ENCODE measurements at places on chromosomes 16 and 17. TPM values are rescaled to one million over a fixed set of nuclear protein-coding genes. Genes with fewer than 3 reads are reported as not detected.
A peak's percentile ranks its signal among the peaks of the same experiment; 100 is the strongest.

Gene CLEC19A
- not detected for total RNA-seq

Gene ABCA8
- total RNA-seq: 15.6 TPM

Gene ZSCAN10
- not detected for total RNA-seq

Gene MEIOB
- total RNA-seq: not detected

Gene SLC52A1
- 2.4 TPM for total RNA-seq

Gene SLC46A1
- 17.5 TPM for total RNA-seq

Gene OR1D5
- not detected for total RNA-seq

Gene LUC7L3
- total RNA-seq: 90.0 TPM

Gene BRD7
- 54.5 TPM for total RNA-seq

GRCh38 chr16:88375236-88375975 lies 7.4 kb upstream of the ZNF469 start:
- DNase-seq: no peak

- no peak for DNase-seq
Measured at GRCh38 chr16:16164243-16164642, 59.1 kb downstream of the ABCC6 start.

GRCh38 chr17:44255915-44256314 lies 12.0 kb downstream of the SLC4A1 start:
- no peak for DNase-seq

DNA sequence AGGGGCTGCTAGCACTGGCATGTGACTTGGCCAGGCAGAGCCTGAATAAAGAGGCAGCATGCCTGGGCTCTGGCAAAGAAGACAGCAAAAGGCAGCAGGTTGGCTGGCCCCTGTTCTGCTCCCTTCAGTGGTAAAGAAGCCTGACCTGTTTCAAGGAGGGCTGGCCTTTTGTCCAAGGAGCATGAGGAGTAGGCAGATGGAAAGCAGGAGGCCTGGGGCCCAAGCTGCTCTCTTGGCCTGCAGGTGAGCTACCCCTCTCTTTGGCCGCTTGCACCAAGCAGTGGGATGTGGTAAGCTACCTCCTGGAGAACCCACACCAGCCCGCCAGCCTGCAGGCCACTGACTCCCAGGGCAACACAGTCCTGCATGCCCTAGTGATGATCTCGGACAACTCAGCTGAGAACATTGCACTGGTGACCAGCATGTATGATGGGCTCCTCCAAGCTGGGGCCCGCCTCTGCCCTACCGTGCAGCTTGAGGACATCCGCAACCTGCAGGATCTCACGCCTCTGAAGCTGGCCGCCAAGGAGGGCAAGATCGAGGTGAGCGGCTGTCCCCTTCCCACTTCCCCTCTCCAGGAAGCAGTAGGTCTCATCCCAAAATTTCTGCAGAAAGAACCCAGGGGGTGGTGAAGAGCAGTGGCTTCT lies 8.0 kb downstream of the TRPV2 start:
- no peak for DNase-seq

GRCh38 chr16:53631236-53632025 lies 72.2 kb downstream of the RPGRIP1L start:
- DNase-seq: no peak

- DNase-seq: no peak
Measured at GRCh38 chr17:59561042-59561441, 4.4 kb upstream of the DHX40 start.

DNA sequence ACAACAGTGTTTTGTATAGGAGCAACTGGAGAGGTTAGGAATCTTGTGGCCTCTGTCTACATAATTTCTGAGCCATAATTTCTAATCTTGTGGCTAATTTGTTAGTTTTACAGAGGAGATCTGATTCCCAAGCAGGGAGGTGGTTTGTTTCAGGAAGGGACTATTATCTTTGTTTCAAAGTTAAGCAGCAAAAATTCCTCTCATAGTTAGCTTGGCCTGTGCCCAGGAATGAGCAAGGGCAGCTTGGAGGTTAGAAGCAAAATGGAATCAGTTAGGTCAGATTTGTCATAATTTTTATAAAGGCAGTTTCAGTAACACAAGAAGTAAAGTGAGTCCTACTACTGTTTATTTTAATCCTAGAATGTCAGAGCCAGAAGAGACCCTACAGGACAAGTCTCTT lies 2.0 kb upstream of the RDM1 start:
- no peak for DNase-seq

- no peak for DNase-seq
Measured at GRCh38 chr16:7115898-7116297, 216.7 kb upstream of the RBFOX1 start.

- no peak for DNase-seq
Measured at GRCh38 chr16:78490431-78490830, 391.0 kb downstream of the WWOX start.

DNA sequence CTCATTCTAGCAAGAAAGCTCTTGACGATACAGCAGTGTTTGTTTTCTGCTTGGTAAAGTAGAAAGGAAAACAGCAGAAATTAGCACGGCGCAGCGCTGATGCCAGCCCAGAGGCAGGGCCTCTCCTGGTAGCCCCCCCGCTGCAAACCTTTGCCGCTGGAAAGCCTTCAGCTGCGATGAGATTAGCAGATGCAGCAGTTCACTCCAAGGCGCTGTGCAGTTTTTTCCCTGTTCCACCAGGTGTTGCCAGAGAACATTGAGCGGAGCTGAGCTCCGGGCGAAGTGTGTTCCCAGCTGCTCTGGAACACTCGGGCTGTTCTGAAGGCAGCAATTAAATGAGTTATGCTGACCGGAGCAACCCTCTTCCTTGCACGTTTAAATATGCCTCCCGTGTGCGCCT lies 72.5 kb downstream of the RBFOX1 start:
- DNase-seq: no peak

- no peak for DNase-seq
Measured at GRCh38 chr17:71427801-71428200, 693.0 kb upstream of the SOX9 start.

GRCh38 chr17:4573669-4574068 lies 10.7 kb upstream of the SMTNL2 start:
- no peak for DNase-seq

DNA sequence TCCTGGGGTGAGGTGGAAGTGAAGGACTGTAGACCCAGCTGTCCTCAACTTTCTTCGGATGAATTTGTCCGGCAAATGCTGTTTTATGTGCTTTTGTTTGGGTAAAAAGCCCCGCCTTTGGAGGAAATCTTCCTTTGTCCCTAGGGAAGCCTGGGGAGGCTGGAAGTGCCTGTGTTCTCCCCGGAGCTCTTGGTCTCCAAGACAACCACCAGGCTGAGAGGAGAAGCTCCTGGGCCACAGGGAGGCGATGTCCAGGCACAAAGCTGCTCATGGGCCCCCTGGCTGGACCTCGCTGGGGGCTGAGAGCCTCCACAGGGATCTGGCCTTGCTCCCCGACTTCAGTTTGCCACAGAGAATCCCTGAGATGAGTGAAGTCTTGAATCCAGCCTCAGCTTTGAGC lies 293.1 kb upstream of the N4BP1 start:
- DNase-seq: no peak

DNA sequence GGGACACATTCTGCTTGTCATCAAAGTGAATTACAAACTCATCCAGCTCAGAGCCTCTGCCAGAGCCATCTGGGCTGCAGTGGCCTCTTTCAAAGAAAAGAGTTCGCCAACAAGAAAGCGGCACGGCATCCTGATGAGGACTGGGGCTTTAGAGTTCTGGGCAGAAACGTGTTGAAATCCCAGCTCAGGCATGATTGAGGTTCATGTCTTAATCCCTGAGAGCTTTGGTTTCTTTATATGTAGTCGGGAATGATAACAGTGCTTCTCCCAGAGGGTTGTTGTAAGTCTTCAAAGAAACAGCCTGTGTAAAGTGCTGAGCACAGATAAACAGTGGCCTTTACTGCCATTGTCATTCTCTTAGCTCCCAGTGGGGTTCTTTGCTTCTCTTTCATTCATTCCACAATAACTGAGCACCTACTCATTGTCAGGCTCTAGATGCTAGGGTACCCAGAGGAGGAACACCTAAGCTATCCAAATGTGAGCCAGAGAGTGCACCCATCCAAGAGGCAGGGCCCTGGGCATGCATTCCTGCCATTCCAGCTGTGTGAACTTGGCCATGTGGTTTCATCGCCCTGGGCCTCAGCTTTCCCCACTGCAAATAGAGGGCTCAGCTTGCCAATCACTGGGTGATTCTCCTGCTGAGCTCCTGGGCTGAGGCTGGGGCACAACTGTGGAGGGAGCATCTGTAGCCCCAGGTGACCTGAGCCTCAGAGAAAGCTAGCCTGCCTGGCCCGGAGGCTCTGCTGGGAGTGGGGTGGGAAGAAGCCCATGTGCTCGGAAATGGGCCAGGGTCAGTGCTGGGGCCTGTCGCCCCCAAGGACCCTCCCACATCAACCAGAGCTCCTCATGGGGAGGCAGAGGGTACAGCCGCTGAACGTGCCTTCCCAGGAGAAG lies 38.3 kb upstream of the CRHR1 start:
- no peak for DNase-seq

- DNase-seq: no peak
Measured at GRCh38 chr17:82274134-82275020, 877 bp upstream of the CSNK1D start.

DNA sequence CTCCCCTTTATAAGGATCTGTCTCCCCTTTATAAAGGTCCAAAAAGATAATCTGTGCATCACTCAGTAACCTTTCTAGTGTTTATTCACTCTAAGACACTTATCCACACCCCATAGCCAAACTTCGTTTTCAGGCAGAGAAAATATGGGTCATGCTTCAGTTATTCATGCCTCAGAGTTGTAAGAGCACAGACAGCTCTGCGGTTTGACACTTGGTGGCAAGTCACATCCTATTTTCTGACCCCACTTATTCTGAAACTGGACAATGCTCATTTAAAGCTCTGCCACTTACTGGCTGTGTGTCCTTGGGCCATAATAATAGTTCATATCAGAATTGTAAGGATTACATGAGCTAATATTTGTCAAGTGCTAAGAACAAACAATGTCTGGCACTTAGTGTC lies 2.0 kb upstream of the KRTAP2-1 start:
- no peak for DNase-seq

DNA sequence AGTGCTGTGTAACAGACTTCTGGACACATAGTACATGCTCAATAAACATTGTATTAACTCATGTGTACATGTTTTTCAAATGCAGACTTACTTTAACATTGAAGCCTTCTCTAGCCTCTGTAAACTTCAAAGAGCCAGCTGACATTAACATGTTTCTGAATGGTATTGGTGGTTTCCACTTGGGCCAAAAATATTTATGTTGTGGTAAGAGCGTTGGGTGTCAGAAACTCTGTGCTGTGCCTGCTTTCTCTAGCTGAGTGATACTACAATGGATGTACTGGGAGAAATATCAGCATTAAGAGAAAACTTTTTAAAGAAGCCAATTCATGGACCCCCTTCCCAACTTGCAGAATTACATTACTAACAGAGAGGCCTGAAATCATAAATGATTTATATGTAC lies 1951.7 kb downstream of the TP53TG3F start:
- DNase-seq: no peak

DNA sequence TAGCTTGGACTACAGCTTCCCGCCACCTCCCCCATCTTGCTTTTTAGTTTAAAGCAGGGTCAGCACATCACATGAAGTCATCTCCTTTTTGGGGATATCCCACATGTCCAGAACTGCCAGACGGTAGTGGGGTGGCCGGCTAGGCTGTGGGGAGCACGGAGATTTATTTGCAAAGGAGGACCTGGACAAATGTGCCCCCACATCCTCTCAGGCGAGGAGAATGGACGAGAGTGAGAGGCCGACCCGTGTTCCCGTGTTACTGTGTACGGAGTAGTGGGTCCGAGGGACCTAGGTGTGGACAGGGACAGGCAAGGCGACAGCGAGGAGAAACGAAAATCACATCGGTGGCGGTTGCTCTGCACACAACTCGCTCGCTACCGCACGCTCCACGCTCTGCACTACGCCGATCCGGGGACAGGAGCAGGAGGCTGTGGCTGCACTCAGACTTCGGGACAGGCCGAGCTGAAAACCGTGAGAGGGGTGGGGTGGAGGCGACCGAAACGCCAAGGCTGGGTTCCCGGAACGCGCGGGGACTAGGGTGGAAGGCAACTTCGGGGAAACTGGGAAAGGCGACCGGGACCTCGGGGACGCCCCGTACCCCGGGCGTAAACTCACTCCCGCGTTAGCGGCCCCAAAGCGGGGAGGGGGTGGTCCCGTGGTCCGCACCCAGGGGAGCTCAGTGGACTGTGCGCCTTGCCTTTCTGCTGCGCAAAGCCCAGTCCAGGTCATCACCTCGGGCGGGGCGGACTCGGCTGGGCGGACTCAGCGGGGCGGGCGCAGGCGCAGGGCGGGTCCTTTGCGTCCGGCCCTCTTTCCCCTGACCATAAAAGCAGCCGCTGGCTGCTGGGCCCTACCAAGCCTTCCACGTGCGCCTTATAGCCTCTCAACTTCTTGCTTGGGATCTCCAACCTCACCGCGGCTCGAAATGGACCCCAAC lies at the start of gene MT1A:
Gene MT1A, plus strand, starts transcription at position 853 of the 937 bp plus-strand sequence. Its CDS starts 73 bp downstream, at position 926.
- peak; percentile 87 for DNase-seq

DNA sequence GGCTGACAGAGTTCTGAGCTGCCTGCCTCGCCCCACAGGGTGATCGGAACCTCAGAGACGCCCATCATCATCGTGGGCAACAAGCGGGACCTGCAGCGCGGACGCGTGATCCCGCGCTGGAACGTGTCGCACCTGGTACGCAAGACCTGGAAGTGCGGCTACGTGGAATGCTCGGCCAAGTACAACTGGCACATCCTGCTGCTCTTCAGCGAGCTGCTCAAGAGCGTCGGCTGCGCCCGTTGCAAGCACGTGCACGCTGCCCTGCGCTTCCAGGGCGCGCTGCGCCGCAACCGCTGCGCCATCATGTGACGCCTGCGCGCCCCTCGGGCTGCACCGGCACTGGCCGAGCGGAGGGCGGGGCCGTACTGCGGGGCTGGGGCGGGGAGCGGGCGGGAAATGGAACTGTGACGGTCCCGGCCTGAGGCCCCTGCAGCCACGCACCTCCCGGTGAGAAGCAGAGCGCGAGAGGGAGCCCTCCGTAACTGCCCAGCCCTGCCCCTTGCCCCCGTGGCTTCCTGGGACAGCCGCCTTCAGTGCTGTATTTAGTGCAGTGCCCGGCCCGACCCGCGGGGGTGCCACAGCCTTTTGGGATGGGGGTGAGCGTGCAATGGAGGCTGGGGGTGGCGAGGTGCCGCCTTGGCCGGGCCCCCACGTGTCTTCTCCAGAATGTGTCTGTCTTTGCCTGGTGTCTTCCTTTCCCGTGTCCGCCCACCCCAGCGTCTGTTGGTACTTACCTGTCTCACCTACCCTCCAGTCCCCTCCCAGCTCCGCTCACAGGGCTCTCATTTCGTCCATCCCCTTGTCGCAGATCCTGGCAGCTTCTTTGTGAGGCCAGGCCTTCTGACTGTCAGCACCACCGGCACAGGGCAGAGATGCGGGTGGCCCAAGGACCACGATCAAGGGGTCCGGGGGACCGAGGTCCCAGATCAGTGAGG lies 9.8 kb downstream of the RASL10B start:
- no peak for DNase-seq

GRCh38 chr17:22304667-22305303 lies 612.5 kb downstream of the KCNJ18 start:
- no peak for DNase-seq

- no peak for DNase-seq
Measured at GRCh38 chr17:80125656-80126448, 21.1 kb downstream of the EIF4A3 start.

All from left colon (tissue), 2 donors.